Heart left ventricle (tissue), 16 donors: ENCODE measurements at places on chromosomes 4 and X.

DNA sequence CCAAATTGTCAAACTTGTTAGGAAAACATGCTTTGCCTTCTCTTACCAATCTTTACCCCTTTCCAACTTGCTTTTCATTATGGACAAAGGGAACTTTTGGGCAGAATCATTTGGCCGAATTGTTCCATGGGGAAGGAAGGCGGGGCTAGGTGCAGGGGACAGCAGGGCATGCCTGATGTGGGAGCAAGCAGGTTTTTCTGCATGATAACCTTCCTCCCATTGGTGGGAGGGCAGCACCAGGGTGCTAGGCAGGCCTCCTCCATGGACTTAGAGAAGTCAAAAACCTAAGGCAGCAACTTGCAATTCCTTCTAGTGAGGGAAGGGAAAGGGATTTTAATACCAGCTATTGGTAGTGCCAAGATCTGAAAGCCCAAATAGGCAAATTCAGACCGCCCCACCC lies 260.5 kb downstream of the MAPK10 start:
- H3K27ac ChIP-seq, result no peak overlapping the region
- no peak overlapping the region for H3K4me3 ChIP-seq
- H3K4me1 ChIP-seq, result no peaks in the 10 kb centered on the region
- DNase-seq, result no peak
- H3K36me3 ChIP-seq, result no peaks in the 10 kb centered on the region

- no peak overlapping the region for H3K4me3 ChIP-seq
- no peaks in the 10 kb centered on the region for H3K27me3 ChIP-seq
- DNase-seq, result no peak
- H3K4me1 ChIP-seq, result peaks cover 31% of the 10 kb centered on the region
- no peaks in the 10 kb centered on the region for H3K36me3 ChIP-seq
- H3K27ac ChIP-seq, result no peak overlapping the region
These were observed 69.4 kb upstream of the ACSL1 start for GRCh38 chr4:184895012-184895695.

GRCh38 chr4:183987987-183988392 lies 82.9 kb downstream of the STOX2 start:
- no peaks in the 10 kb centered on the region for H3K36me3 ChIP-seq
- H3K4me1 ChIP-seq, result peaks cover 18% of the 10 kb centered on the region
- H3K27ac ChIP-seq, result peak overlapping the region; percentile 90
- H3K27me3 ChIP-seq, result no peaks in the 10 kb centered on the region
- peak overlapping the region; percentile 51 for H3K4me3 ChIP-seq
- DNase-seq, result peak; percentile 88

DNA sequence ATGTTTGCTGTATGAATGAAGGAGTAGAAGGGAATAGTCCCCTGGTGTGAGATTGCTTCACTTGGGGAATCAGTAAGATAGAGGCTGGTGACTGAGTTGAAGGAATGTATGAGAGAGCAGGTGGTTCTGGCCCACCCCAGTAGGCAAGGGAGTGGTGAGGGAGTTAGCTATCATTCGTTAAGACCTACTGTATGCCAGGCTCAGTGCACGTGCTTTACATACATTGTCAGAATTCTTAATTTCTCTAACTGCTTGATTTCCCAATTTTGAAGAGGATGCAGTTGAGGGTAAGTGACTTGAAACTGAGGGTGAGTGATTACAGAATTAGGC lies 700 bp downstream of the VMA21 start:
- DNase-seq, result no peak
- no peaks in the 10 kb centered on the region for H3K27me3 ChIP-seq
- peak overlapping the region; percentile 92 for H3K27ac ChIP-seq
- peaks cover 21% of the 10 kb centered on the region for H3K4me1 ChIP-seq
- H3K36me3 ChIP-seq, result no peaks in the 10 kb centered on the region
- peak overlapping the region; percentile 88 for H3K4me3 ChIP-seq

GRCh38 chr4:185730387-185730786 lies 81.6 kb downstream of the SORBS2 start:
- peaks cover 54% of the 10 kb centered on the region for H3K4me1 ChIP-seq
- peak; percentile 59 for DNase-seq
- no peak overlapping the region for H3K4me3 ChIP-seq
- H3K36me3 ChIP-seq, result peaks cover 14% of the 10 kb centered on the region
- no peaks in the 10 kb centered on the region for H3K27me3 ChIP-seq

DNA sequence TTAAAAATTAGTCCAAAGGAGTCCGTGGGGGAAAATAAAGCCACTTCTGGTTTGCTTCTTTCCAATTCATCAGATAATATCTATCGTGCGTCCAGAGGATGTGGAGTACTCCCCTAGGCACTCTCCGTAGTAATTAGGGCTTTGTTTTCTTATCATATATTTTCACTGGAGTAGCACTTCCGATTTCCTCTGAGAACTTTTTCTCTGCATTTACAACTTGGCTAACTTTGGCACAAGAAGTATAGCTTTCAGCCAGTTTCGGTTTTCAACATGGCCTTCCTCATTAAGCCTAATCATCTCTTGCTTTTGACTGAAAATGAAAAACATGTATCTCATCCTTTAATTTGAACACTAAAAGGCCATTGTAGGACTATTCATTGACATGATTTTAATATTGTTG lies 80.5 kb downstream of the CASP3 start:
- H3K27me3 ChIP-seq, result no peaks in the 10 kb centered on the region
- no peak overlapping the region for H3K4me3 ChIP-seq
- H3K36me3 ChIP-seq, result no peaks in the 10 kb centered on the region
- H3K27ac ChIP-seq, result no peak overlapping the region
- H3K4me1 ChIP-seq, result no peaks in the 10 kb centered on the region
- DNase-seq, result no peak
